ENCODE measurements at places on chromosomes 5 and 9. TPM values are rescaled to one million over a fixed set of nuclear protein-coding genes. Genes with fewer than 3 reads are reported as not detected.

GRCh38 chr9:90069085-90069484 is 464.3 kb downstream of the GADD45G start:
- DNase-seq, result no peak

DNA sequence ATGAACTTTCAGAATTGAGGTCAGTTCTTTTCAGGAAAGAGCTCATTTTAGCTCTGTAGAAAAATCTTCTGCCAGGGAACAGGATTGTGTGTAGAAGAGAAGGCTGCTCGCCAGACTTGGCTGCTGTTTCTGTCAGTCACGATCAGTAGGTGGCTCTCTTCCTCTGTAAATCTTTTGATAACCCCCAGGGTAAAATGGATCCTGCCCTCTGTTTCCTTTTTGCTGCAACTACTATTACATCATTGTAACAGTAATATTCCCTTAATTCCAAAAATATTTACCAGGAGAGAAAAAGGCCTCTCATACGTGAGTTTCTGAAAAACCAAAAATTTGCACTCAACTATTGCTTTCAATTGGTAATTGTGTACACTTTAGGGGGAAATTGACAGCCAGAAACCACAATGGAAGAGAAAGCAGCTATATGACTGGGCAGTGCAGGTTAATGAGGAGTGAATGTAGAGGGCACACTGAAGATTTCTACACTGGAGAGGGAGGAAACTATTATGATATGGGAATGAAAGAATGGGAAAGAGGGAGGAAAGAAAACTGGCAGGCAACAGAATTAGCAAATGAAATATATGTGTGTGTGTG is 12.3 kb downstream of the IFNA21 start:
- no peak for DNase-seq

GRCh38 chr9:81690251-81690851 is 1.0 kb upstream of the TLE1 start:
- DNase-seq, result no peak

GRCh38 chr9:105281926-105282325 is 37.5 kb downstream of the SLC44A1 start:
- DNase-seq, result no peak

GRCh38 chr5:125033602-125034001 is 287.2 kb upstream of the ZNF608 start:
- no peak for DNase-seq

DNA sequence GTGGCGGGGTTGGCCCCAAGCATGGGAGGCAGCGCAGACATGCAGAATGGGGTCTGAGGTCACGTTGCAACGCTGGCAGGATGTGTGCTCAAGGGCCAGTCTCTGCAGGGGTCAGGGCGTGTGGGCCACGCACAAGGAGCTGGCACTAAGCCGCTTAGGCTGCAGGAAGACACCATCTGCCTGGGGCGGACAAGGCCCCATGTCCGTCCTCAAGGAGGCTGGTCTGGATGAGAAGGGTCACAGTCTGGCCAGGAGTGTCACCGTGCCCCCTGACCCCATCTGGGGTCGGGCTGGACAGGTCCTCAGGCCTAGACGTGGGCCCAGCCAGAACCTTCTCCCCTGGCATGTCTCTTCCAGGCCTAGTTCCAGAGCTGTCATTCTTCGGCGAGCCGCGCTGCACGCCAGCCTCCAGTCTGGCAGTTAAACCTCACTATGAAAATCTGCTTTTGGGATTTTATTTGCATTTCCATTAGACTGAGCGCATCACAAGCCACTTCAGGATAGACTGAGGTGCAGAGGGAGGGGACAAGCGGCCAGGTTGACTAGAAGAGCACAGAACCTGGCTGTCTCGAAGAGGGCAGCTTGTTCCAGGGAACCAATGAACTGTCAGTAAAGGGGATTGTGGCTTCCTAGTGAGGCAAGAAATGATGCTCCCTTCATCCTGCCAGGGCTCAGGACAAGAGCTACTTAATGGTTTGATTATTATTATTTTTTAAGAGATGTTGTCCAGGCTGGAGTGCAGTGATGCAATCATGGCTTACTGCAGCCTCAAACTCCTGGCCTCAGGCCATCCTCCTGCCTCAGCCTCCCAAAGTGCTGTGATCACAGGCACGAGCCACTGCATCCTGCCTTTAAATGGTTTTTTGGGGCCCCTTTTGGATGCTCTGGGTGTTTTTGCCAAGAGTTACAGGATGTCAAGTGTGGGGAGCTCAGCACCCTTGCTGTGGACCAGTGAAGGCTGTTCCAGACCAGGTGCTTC is 4.3 kb downstream of the BRD3OS start:
- DNase-seq, result no peak

GRCh38 chr9:20651939-20652338 is 29.6 kb upstream of the MLLT3 start:
- DNase-seq, result no peak

DNA sequence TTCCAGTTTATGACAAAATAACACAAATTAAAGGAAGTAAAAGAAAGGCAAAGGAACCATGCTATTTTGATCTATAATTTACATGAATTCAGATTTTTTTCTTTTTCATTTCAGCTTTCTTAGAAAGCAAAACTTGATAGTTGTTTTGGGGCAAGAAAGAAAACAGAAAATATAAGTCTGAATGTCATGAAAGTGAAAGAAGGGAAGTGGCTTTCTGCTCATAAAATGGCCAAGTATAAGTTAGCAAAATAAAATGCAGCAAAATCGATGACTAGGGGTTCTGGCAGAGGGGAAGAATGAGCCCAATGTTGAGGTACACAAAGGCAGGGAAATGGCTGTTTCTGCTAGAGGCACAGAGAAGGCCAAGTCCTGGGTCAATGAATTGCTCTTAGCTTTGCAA is 3.0 kb upstream of the IFNW1 start:
- no peak for DNase-seq

GRCh38 chr9:14653511-14653910 is 39.7 kb downstream of the ZDHHC21 start:
- no peak for DNase-seq

DNA sequence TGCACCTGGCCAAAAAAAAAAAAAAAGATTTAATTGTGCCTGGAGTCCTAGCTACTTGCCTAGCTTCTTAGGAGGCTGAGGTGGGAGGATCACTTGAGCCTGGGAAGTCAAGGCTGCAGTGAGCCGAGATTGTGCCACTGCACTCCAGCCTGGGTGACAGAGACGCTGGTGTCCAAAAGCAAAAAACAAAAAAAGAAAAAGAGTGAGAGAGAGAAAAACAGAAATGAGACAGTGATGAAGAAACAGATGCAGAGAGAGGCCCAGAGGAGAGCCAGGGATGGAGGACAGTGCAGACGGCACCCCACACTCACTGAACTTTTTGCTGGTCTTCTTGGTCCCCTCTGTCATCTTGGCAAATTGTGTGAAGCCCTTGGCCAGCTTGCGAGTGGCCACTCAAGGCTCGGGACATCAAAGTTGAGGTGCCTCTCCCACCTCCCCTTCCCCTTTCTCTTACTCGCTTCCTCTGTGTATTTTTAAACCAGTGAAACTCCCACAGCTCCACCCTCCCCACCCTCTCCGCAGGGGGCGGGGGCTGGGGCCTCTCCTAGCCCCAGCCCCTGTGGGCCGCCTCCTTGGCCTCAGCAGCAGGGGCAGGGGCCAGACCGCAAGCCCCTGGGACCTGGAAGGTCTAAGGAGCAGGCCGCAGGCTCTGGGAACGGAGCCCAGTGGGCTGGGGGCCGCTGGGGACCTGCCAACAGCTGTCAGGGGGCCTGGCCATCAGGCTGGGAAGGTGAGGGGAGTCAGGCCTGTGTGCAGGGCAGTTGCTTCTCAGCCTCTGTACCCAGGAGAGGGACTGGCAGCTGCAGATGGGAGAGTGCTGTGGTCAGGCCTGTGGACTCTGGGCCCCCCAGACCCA is at the start of gene SH2D3C:
TSS of gene SH2D3C (minus strand) at position 387 of the 856 bp plus-strand sequence. CDS start at position 348, 39 bp downstream.
- peak; percentile 75 for DNase-seq

GRCh38 chr5:114734238-114734637 is 372.4 kb downstream of the KCNN2 start:
- no peak for DNase-seq

DNA sequence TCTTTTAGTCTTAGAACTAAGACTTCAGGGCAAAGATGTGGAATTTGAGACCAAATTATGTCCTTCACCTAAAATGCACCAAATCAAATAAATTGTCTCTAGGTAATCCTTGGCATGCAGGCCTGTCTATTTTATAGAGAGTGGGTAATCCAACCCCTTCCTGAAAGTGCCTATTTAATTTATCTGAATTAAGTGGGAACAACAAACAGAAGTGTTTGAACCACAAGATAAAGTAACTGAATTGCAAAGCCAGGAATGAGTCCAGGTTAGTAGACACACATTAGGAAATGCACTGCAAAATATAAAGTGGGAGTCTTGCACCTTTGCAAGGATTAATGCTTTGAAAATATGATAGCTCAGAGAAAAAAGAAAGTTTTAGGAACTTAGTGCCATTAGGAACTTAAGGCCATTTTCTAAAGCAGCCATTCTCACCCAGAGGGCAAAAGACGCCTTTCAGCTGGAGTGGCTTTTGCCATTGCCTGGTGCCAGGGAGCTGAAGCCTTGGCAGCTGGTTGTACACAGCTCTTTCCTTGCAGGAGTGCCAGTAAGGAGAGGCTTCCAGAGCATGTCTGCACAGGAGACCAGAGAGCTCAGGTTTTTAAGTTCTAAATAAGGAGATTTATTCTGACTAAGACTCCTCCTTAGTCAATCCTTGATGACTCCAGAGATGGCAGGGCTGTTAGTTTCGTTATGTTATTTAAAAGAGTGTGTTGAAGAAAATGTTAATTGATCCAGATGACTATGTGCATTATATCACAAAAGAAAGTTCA is 151.7 kb upstream of the ELL2 start:
- DNase-seq, result peak; percentile 40

DNA sequence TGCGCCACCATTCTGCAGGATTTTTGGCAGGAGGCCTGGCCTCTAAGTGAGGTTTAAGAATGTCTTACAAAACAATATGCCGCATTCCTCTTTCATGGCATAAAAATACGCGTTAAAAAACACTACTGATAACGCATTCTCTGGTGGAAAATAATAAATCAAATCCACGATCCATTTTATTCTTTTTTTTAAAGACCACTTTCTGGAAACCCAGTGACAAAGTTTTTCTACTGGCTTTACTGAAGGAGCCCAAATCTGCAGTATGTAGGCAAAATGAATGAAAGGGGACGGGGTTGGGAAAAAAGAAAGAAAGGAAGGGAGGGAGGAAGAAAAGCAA is 2.0 kb downstream of the SV2C start:
- DNase-seq, result no peak

DNA sequence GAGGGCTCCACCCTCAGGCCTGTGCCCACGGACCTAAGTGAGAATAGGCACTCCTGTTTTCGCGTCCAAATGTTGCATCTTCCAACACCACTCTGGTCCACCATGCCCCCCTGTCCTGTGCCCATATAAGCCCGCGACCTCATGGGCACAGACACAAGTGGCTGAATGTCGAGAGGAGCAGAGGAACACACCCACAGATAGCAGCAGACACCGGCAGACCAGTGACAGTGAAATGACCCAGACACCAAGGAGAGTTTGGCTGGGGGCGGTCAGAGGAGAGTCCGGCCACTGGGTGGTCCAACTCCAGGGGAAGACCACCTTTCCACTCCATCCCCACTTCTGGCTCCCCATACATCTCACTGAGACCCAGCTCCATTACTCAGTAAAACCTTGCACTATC is 161.4 kb upstream of the DAB2 start:
- DNase-seq, result no peak

DNA sequence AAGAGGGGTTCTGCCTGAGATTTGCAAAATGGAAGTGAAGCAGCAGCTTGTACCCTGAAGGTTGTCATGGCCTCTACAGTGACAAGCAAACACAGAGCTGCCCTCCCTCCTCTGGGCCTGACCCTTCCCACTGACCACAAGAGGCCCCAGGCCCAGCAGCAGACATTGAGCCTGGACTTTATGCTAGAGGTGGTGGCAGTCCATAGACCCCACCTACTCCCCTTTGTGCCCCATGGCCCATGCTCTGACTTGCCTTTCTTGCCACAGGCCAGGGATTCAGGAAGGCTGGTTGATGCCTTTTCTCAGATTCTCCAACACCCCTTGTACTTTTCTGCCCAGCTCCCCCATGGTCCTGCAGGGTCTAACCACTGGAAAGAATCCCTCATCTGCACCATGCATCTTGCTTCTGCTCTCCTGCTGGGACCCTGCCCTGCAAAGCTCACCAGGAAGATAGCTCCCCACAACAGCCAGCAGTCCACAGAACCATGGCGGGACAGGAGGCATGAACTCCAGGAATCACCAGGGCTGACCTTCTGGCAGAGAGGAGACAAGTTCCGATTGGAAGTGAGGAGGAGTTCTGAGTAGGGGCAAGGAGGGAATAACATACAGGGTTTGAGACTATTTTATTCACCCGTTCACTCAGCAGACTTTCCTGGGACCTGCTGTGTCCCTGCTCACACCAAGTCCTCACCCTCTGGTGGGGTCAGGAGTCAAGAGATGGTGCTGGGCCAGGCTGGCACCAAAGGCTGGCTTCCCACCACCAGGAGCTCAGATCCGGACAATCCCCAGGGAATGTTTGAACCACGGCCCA is 263.8 kb downstream of the SYK start:
- no peak for DNase-seq

DNA sequence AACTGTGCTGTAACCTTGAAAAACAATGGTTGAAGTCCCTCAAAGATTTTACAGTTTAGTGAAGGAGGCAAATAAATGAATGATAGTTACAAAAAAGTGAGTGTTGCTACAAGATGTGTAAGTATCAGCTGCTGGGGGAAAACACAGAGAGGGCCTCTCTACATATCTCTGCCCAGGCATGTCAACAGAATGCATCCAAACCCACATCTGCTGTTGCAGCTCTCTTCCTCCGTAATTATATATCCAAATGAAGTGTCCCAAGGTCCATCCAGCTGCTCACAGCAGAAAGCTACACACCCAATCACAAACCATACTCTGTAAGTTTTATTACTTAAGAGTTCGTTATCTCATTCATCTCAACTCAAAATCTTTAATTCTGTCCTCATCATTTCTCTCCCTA is 584.6 kb downstream of the ANXA1 start:
- DNase-seq, result no peak

DNA sequence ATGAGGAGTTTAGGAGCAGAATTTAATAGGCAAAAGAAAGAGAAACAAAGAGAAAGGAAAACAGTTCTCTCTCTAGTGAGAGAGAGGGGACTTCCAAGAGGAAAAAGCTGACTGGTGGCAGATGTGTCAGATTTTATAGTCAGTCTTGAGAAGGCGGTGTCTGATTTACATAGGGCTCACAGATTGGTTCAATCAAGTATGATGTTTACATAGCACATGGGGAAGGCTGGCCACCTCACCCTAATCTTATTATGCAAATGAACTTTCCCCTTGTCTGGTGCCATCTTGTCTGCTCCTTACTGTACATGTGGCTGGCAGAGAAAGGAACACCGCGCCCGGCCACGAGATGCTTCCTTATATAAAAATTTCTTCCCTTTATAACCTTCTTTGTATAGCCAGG is 24.7 kb downstream of the UNC13B start:
- no peak for DNase-seq

The GHR gene
- total RNA-seq, result 11.9 TPM

The CNTNAP3B gene
- total RNA-seq, result 7.2 TPM

The TLX3 gene
- not detected for total RNA-seq

The GADD45G gene
- 54.0 TPM for total RNA-seq

The F2RL2 gene
- 0.27 TPM for total RNA-seq

The GPR150 gene
- total RNA-seq, result not detected

The PCSK5 gene
- 4.1 TPM for total RNA-seq

The TRIP13 gene
- total RNA-seq, result 0.32 TPM
